ENCODE measurements at places on chromosomes 3 and 15.

DNA sequence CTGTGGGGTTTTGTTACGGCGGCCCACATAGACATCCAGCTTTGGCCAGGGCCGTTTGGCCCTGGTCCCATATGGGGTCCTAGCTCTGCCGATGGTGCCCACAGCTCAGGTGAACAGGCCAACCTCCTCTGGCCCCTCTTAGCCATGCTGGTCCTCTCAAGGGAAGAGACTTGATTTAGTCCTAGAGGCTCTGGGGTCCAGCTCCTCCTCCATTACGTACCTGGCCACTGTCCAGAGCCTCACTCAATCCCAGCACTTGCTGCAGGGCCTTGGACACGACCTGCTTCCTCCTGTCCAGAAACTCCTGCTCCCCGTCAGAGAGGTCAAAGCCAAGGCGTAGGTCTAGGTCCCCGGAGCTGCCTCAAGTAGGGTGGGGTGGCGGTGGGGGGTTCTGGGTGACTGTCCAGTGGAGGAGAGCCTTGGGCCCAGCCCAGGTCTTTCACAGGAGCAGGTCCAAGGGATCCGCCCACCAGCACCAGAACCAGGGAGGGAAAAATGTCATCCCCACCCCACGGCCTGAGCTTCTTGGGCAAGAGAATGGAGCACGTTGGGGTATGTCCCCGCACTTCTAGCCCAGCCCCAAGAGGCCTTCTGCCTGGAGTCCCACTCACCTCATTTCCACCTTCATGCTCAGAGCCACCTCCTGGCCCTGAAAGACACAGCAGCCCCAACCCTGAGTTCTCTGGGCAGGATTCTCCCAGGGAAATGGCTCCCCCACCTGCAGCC lies 6.8 kb downstream of the PLA2G4F start:
- DNase-seq = no peak

- DNase-seq = no peak
Measured at GRCh38 chr15:67373971-67374370, 119.4 kb downstream of the IQCH start.

- no peak for DNase-seq
Measured at GRCh38 chr3:151969026-151969642, 95.7 kb downstream of the SUCNR1 start.

GRCh38 chr15:98155356-98155755 lies 194.9 kb downstream of the ARRDC4 start:
- no peak for DNase-seq

DNA sequence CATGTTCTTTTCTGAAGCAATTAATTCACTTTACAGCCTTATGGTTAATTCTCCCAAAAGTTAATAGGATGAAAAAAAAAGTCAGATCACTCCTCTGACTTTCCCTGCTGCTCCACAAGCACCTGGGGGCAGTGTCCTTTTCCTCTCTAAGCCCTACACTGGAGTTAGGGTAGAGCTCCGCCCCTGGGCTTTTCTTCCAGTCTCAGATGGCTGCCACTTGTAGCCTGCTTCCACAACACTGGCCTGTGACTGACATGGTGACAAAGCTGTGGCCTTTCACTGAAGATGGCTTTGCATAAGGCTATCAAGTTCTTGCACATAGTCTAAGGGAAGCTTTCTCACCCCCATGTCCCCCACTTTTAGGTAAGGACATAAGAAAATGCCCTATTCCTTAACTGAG lies 1.3 kb upstream of the MON1A start:
- DNase-seq = no peak

DNA sequence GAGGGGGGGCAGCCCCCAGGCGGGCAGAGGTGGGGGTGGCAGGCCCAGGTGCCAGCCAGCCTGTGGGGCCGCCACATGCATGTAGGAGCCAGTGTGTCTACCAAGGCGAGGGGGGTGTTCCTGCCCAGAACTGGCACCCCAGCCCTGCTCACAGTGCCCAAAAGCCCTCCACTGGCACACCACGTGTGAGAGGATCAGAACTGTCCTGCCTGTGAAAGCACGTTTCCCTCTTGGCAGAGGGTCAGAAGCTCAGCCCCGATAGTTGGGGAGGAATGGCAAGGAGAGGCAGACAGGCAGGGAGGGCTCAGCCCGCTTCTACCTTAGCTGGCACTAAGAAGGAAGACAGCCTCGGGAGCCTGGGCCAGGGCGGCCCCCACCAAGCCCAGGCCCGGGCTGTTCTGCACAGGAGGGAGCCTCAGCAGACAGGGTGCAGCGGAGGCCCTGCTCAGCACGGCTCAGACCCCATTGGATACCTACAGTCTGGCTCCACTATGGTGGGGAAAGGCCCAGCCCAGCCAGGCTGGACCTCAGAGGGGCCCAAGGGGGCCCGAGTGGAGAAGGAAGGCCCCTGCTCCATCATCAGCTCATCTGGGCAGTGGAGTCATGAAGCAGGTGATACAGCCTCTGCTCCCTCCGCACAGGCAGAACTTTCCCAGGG lies 84.8 kb upstream of the LINGO1 start:
- no peak for DNase-seq

DNA sequence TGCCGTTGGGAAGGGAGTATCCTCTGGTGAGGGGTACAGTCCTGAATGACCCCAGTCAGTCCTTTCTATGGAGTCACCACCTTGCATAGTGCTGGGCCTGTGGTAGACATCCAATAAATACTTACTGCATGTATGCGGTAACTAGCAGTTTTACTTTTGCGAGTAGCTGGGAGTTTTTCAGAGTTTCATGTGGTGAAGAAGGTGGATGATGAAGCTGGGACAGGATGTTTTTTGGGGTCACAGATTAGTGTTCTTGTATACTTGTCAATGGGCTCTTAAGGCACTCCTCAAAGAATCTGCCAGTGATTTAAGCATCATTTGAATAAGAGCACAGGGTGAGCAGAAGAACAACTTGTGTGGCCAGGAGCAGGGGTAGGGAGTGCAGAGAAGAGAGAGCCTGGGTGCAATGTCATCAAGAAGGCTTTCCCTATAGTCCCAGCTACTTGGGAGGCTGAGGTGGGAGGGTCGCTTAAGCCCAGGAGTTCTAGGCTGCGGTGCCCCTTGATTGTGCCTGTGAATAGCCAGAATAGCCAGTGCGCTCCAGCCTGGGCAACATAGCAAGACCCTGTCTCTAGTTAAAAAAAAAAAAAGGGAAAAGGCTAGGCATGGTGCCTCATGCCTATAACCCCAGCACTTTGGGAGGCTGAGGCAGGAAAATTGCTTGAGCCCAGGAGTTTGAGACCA lies 22.1 kb downstream of the PPCDC start:
- no peak for DNase-seq

GRCh38 chr15:79673416-79674123 lies 223.2 kb downstream of the MTHFS start:
- DNase-seq = no peak

GRCh38 chr15:25985165-25985564 lies 122.0 kb upstream of the ATP10A start:
- no peak for DNase-seq

- no peak for DNase-seq
Measured at GRCh38 chr15:48828906-48829305, 18.0 kb upstream of the CEP152 start.

GRCh38 chr15:82093774-82094211 lies 48.0 kb upstream of the MEX3B start:
- DNase-seq = no peak

DNA sequence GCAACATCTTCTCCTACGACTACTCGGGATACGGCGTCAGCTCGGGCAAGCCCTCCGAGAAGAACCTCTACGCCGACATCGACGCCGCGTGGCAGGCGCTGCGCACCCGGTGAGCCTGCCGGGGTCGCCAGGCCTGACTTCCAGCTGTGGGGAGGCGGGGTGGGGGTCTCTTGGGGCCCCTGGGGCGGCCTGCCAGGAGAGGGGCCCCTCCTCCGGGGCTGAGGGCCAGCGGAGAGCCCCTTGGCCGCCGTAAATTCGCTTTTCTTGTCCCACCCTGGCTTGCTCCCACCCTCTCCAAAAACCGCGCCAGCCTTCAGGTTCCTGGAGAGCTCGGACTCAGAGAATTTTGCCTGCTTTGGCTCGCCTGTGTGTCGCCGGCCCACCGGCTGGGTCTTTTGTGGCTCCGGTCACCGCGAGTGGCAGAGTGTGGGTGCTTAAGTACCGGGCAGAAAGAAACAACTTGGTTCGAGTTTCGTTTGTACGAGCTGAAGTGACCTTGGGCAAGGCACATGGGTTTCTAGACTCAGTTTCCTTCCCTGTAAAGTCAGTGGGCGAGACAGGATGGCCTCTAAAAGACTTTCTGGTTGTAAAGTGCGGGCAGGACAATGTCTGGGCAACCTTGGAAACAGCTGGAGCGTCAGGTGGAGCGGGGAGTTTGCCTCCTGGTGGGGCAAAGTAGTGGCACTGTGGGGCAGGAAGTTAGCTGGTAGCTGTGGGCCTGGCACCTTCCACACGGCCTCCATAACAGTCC lies 976 bp downstream of the ABHD17C start:
- DNase-seq = peak; percentile 8

All from stimulated activated CD4-positive, alpha-beta T cell treated with anti-CD3 and anti-CD28 coated beads, Interleukin-4, amount 100 ng/mL, for 24 hours (primary cell).